T-helper 2 cell (primary cell): ENCODE measurements at places on chromosomes 3 and 15.

- no peak for DNase-seq
Observed at GRCh38 chr3:48440590-48440958, 517 bp downstream of the TMA7 start.

GRCh38 chr3:192365571-192365970, 361.8 kb downstream of the FGF12 start:
- DNase-seq: no peak

DNA sequence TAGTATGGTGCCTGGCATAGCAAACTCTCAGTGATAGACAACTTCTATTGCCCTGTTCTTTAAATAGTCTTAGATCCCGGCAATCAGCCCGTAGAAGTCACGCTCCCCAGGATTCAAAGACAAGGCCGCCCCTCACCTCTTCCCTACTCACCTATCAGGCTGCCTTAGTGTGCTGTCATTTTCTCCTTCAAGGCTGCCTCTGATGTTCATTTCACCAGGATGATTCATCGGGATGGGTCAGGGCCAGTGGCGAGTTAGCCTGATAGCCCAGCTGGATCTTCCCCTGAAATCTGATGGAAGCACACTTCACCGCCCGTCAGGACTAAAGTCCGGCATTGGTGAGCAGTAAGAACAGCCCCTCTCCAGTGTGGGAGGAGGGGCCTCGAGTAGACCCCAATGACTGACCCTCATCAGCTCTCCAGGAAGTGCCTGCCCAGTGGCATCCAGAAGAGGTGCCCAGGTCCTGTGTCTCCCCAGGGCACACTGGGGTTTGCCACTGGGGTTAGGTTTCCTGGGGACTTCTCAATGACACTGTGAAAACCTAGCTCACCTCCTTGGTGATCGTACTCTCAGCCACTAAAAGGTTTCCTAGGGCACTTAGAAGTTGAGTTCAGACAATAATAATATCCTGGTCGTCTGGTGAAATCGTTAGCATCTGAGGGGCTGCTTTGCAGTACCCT, 37.5 kb downstream of the TPM1 start:
- no peak for DNase-seq

DNA sequence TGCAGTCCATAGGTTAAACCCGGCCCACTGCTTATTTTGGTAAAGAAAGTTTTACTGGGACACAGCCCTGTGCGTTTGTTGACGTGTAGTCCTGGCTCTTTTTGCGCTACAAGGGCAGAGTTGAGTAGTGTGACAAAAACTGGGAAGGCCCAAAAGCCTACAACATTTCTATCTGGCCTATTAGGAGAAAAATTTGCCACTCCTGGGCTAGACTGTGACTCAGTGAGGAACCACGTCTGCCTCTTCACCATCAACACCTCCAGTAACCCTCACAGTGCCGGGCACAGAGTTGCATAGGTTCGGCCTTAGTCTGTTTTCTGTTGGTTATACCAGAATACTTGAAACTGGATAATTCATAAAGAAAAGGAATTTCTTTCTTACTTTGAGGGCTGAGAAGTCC, 110.3 kb downstream of the TOP2B start:
- no peak for DNase-seq

- no peak for DNase-seq
Observed at GRCh38 chr3:16838561-16838960, 46.2 kb upstream of the PLCL2 start.

- no peak for DNase-seq
Observed at GRCh38 chr15:93036951-93037819, 51.8 kb downstream of the RGMA start.

- DNase-seq: no peak
Observed at GRCh38 chr3:25781758-25782594, 1.3 kb downstream of the NGLY1 start.

DNA sequence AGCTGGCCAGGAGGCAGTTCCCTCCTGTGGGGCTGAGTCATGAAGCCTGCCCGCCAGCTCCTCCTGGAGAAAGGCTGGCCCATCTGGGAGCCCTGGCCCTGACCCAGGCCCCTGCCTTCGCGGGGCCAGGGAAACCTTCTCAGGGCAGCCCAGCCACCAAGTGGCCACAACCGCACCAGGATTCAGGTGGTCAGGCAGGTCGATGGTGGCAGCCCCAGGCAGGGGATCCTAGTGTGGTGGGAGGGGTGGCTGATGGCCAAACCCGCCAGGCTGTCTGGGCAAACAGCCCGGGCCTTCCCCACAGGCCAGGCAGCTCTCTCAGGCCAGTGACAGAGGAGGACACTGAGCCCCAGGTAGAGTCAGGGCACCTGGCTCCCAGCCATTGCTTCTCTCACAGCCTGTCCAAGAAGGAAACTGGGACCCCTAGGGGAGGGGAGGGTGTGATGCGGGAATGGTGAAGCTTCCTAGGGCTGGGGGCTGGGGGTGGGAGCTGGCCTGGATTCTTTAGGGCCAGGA, 1.2 kb downstream of the TWF2 start:
- DNase-seq: no peak

DNA sequence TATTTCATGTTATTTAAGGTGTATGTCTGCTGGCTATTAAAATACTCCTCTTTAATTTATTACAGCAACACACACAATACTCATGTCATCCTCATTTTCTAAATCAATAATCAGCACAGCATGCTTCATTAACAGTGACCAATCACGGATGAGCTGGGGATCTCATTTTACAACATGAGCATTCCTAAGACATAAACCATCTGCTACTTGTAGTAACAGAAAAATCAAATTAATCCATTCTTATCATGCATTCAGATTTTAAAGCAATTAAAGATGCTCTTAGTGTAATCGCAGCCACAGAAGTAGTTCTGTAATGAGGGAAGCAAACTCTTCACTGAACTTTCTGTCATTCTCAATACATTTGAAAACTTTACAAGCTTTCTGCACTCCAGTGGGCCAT, 191.1 kb downstream of the TBC1D5 start:
- no peak for DNase-seq
